Muscle of arm (tissue), 14 donors: ENCODE measurements at places on chromosomes 11 and 22.

DNA sequence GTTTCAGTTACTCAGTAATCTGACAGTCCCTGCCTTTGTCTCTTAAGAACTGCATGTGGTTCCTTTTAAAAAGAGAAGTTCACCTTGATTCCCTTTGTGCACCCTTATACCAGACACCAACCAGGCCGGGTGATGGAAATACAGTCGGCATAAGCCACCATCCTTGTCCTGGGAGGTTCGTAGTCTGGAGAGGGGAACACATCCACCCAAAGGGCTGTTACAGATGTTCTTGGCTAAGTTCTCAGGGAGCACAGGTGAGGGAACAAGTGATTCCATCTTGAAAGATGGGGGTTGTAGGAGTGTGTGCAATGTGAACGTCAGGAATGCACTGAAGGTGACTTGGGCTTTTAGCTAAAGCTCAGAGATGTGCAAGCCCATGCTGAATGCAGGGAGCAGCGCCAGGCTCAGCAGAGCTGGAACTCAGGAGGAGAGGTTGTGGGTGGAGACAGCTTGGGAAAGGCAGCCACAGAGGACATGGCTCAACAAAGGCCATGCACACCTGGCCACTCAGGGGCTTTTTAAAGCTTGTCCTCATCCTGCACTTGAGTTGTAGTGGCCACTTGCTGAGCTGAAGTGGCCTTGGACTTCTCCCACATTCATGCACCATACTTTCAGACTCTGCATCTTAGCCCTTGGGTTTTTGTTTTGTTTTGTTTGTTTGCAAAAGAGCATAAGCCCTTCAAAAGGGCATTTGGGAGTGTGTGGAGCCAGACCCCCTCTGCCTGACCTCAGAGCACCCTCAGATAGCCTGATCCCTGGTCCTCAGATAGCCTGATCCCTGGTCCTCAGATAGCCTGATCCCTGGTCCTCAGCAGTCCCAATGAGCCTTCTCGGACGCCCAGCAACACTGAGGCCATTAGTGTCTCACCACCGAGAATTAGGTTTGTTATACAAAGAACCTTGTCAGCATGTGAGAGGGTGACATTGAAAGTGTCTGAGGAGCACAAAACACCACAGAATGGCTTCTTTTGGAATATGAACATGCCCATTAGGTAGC lies 12.7 kb upstream of the TMA7B start:
- DNase-seq: no peak

- DNase-seq: no peak
Measured at GRCh38 chr11:46492532-46492931, 101.0 kb upstream of the CHRM4 start.

- DNase-seq: no peak
Measured at GRCh38 chr11:42802201-42802899, 509.4 kb upstream of the API5 start.

GRCh38 chr11:93073508-93074280 lies 104.2 kb downstream of the MTNR1B start:
- DNase-seq: no peak

DNA sequence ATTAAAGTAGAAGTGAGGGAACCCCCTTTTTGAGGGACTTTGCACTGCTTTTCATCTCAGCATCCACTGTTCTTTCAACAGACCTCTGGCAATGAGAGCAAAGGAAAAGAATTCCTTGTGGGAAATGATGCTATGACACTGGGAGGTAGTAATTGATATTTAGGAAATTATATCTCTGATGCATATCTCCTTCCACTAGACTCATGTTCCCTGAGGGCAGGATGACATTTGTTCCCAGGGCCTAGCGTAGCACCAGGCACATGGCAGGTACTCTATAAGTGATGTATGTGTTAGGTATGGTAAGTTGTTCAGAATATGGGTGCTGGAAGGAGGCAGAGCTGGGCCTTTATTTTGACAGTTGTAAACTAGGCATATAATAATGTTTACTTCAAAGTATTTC lies 142.9 kb downstream of the CCDC81 start:
- no peak for DNase-seq
